ENCODE measurements at places on chromosomes 2 and 18.
A peak's percentile ranks its signal among the peaks of the same experiment; 100 is the strongest.

DNA sequence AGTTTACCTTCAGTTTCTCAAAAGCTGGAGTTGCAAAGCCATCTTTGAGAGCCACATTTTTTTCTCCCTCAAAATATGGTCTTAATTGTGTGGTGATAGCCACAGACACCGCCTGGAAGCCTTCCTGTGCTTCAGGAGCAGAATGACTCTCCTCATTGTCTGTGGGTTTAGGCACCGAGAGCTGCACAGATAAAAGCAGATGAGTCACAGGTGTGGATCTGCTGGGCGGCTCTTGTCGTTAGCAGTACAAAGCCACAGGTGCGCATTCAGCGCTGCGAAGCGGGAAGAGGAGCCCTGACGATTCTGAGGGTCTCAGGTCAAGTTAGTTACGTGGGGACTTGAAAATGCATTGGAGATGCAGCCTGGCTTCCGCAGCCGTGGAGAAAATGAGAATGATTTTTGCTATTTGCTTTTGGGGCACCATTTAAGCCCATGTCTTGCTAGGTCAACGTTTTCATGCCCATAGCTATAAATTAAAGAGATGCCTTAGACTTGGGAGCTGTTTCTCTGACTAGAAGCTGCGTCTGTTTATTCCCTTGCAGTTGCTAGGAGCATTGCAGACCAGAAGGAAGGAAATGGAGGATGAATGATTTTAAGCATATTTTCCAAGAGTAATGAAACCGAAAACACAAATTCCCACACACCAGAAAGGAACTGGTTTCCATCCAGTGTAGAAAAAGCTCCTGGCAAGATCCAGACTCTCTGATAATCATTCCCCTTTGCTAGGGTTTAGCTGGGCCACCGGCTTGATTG, 51.5 kb downstream of the KLHL29 start:
- peak; percentile 25 for DNase-seq

GRCh38 chr2:98458207-98458606, 13.5 kb downstream of the INPP4A start:
- no peak for DNase-seq

DNA sequence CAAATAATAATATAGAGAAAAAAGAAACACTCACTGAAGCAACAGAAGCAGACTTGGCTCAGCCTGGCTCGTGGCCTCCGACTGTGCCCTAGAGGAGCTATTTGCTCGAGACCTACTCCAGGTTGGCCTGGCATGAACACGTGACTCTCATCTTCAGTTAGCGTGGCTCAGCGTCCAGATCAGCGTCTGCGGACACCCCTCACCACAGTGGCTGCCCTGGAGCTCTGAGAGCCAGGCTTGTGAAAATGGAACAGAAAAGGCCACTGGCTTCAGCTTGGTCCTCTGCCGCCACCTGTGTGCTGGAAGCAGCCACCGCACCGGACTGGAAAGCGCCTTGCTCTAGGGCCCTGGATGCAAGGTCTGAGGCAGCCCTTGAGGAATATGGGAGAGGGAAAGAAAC, 1184.0 kb upstream of the GYPC start:
- no peak for DNase-seq

DNA sequence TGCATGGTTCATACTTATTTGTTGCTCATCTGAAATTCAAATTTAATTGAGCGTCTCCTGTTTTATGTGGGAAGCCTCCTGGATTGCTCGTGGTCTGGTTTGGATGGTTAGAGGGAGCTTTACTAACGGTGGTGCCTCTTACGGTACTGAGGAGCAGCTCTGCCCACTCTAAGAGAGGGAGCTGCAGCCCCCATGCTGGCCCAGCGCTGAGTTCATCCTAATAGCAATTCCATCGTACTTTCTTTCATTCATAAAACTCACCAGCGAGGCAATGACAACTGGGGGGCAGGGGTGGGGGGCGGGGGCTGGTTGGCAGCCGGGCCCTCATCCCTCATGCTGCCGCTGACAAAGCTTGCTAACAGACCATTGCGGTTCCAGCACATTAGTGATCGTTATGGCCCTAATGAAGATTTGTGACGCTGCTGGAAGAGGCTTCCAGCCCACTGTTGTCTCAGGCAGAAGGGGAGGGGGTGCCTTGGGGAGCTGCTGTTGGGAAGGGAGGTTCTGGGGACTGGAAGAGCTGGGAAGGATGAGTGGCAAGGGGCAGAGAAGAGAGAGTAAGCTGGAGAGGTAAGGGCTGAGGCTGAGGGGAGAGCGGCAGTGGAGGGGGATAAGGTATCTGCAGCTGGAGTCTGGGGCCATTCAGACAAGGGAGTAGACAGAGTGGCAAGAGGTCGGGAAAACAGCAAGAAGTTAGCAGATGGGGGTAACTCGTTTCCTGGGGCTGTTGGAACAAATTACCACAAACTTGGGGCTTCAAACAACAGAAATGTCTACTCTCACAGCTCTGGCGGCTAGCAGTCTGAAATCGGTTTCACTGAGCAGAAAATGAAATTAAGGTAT, 238.1 kb downstream of the LPIN1 start:
- no peak for DNase-seq

- DNase-seq: no peak
These were observed 82.6 kb downstream of the ASB1 start for GRCh38 chr2:238509151-238509835.

GRCh38 chr2:113113807-113114206, 13.6 kb upstream of the IL1RN start:
- DNase-seq: no peak

DNA sequence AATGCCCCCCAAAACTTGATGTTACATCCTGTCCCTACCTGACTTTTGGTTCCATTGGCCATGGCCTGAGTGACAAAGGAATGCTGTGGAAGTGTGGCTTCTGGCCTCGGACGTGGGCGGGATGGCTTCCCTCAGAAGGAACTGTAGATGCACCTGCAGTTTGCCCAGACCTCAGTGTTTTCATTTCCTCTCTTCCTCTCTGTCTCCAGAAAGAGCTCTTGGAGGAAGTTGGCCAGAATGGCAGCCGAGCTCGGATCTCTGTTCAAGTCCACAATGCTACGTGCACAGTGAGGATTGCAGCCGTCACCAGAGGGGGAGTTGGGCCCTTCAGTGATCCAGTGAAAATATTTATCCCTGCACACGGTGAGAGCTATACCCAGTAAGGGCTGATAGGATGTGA, 61.0 kb upstream of the TMEM87B start:
- no peak for DNase-seq

- no peak for DNase-seq
These were observed 100.1 kb downstream of the HRH4 start for GRCh38 chr18:24560511-24560981.

DNA sequence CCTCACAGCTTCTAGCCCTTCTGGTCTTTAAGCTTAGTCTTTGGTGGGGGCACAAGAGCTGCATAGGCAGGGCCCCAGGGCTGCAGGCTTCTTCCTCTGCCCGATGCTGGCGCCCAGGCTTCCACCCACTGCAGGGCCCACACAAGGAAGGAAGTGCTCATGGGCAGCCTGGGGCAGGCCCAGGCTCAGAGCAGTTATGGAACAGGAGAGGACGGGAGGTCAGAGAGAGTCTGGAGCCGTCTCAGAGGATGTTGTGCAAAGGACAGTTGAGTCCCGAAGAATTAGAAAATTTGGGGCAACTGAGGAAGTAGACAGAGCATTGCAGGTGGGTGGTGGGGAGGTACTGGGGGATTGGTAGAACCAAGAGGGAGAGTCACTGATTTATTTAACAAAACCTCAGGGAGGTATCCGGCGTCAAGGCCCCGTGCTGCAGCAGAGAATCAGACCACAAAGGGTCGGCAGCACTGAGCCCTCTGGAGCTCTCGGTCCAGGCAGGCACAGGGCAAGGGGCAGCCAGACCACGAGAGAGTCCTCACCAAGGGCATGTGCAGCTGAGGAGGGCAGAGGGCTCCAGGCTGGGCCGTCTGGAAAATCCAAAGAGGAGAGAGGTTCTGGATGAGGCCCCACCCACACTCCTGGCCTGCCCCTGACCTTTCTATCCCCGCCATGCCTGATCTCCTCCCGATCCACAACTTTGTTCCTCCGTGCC, 110.8 kb upstream of the GLI2 start:
- no peak for DNase-seq

GRCh38 chr2:33788044-33788443, 188.9 kb upstream of the FAM98A start:
- DNase-seq: no peak

GRCh38 chr18:57539702-57540101, 46.8 kb downstream of the FECH start:
- no peak for DNase-seq

- DNase-seq: peak; percentile 83
These were observed 31.4 kb upstream of the KCMF1 start for GRCh38 chr2:84939426-84940087.

DNA sequence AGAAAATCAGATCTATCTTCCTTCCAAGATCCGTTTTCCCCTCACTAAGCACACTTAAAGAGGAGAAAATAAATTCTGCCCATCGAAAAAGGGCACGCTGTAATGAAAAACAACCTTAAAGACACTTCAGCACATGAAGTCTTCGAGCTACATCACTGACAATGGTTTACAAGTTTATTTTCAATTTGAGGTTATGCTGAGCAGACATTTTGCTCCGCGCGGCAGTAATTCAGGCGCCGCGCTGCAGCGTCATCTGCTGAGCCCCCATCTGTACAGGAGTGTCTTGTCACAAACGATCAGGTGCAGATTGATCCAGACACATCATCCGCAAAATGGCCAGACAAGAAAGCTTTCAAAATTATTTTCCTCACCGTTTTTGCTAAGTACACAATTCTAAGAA, 341.7 kb downstream of the STK39 start:
- DNase-seq: no peak

GRCh38 chr18:23526501-23527063, 23.3 kb downstream of the RMC1 start:
- DNase-seq: no peak

- DNase-seq: no peak
These were observed 421.3 kb upstream of the NXPH2 start for GRCh38 chr2:139201516-139201915.

GRCh38 chr18:55233857-55234256, 274.6 kb upstream of the CCDC68 start:
- DNase-seq: no peak

- DNase-seq: no peak
These were observed 102.7 kb downstream of the TWIST2 start for GRCh38 chr2:238950551-238950950.

- DNase-seq: no peak
These were observed 495.8 kb upstream of the ACVR2A start for GRCh38 chr2:147348931-147349555.

DNA sequence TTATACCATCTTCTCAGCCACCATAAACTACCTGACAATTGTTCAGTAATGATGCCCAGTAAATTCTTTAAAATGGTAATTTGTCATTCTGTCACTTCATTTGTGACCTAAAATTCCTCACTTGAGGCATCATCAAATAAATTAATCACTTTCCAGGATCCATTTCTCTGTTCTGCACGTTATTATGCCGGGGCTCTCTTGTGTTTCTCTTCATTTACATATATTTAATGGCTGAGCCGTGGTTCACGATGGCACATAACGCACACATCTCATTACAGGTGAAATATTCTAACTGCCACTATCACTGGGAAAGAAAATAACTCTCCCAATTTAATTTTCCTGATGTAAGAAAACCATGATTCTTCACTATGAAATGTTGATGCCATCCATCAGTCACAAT, 529.6 kb downstream of the NR4A2 start:
- DNase-seq: no peak

DNA sequence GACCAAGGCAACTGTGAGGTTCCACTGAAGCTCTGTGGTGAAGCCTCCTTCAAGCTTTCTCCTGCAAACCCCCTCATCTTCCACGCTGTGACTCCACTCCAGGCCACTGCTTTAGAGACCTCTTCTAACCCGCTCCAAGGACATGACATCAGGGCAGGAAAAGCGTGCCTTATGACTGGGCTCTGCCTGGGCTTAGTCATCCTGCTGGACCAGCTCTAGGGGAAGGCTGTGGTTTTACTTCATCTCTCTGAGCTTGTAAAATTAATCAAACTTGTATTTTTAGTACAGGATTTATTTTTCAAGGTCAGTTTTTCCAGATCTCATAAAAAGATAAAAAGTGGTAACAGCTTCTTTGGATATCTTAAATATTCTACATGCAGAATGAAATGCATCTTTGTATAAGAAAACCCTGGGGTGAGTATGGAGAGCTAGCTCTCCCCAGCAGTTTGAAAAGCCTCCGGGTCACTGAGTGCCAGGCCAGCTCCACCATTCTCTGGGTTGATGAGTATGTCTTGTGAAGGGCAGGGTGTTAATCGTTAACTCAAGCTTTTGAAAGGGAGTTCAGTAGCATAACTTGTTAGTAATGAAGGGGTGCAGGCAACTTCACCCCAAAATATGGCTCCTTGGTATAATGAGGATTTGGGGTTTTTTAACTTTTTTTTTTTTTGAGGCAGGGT, 33.1 kb upstream of the YPEL5 start:
- no peak for DNase-seq

DNA sequence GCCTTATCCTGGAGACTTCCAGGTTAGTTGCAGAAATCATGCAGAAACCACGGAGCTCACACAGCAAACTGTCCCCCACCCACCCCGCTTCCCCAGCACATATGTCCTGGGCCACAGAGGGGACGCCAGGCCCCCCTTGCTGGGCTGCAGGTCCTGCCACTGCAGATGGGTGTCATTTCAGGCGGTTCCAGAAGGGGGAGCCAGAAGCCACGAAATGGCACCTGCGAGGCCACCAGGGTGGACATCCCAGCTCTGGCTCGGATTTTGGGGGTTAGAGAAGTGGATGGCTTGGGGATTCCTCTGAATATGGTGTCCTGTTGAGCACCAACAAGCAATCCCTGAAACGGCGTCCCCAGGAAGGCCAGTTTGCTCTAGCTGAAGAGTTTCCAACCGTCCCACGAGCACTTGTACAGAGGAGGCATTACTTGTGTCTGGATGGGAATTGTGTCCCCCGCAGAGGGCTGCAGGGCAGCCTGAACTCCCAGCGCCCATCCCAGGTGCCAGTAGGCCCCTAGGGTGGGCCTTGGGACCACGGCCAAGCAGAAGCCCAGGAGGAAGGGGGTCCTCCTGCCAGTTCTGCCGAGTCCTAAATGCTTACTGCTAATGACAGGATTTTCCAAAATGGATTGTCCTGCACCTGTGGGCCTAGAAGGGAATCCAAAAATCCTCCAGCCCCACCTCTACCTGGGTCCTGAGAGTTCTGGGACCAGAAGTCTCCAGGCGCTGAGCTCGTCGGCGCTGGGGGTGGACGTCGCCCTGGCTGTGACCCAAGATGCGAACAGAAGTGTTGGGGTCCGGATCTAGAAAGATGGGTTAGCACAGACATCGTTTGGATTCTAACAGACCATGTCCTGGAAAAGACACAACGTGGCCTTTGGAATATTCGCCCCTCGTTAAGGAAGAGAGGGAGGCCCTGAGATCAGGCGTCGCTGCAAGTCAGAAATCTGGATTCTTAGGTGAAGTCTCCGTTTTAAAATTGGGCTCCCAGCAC, 14.6 kb upstream of the NFATC1 start:
- peak; percentile 58 for DNase-seq

DNA sequence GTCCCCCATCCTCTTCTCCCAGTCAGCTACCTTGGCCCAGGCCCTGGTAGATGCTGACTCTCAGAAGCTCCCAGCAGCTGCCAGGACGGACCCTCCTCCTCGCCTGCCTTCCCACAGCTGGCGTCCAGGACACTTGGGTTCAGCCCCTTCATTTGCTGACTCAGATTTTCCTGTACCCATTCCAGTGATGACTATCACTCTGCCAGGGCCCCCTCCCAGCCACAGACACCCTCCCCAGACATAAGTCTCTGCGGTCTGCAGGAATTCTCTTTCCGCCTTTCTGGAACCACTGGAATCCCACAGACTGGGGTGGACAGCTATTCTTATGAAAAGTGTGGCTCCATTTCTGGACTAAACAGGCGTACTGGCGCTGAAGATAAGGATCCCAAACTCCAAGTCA, 260.3 kb upstream of the EPAS1 start:
- no peak for DNase-seq

- DNase-seq: no peak
These were observed 279.8 kb upstream of the DLGAP1 start for GRCh38 chr18:4734903-4735302.

Measured in activated T-helper 1 cell treated with anti-CD3 and anti-CD28 coated beads, Interleukin-12 subunit alpha, Interleukin-12 subunit beta, Interleukin-2, Interleukin-4 antibody, amounts not matched to agents 30 ng/mL and 10 ng/mL and 1 ng/mL, durations not matched to agents 14 hours and 24 hours and 36 hours (primary cell).